ENCODE measurements at places on chromosomes 11 and 22.

DNA sequence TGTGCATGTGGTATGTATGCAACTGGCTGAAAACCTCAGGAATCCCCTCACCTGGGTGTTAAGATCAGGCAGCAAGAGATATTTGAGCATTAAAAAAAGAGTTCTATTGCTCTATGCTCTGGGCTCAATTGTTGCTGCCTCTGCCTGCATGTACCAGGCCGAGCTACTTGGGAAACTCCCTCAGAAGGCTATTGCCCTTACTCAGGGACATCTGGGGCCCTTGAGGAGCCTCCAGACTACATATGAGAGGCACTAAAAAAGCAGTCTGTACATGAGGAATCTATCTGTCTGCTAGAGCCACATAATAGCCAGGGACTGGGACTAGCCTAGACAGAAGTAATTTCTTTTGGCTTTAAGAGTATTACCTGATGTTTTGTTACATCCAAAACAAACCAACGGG lies 120.1 kb downstream of the SWAP70 start:
- DNase-seq: no peak

- DNase-seq: no peak
These were observed 89.3 kb downstream of the NECTIN1 start for GRCh38 chr11:119639642-119640205.

- no peak for DNase-seq
These were observed 103.3 kb downstream of the PDE3B start for GRCh38 chr11:14746857-14747395.

DNA sequence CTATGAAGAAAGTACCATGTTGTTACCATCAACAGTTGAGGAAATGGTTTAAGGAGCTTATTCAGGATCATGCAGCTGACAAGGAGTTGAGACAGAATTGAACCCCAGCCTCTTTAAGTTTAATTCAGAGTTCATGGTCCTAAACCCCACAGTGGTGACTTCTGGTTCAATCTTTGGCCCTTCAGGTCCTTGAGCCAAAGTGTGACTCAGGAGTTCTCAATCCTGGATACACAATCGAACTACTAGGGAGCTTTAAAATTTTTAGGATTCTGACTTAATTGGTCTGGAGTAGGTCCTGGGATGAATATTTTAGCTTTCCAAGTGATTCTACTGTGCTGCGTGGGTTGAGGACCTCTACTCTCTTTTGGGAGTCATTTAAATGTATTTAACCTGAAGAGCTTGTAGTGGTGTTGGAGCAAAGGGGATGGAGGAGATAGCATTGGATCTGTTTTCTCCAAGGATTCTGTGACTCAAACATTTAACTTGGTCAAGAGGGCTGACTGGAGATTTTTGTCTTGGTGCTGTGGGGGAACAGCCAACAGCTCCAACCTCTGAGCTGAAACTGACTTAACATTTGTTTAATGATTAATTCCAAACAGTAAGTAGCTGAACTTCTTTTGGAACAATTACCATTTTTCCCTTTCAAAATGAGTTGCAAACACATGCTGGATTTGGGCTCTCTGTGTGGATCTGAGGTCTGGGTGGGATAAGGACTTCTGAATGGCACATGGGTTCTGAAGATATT lies 80.1 kb downstream of the INSC start:
- no peak for DNase-seq

DNA sequence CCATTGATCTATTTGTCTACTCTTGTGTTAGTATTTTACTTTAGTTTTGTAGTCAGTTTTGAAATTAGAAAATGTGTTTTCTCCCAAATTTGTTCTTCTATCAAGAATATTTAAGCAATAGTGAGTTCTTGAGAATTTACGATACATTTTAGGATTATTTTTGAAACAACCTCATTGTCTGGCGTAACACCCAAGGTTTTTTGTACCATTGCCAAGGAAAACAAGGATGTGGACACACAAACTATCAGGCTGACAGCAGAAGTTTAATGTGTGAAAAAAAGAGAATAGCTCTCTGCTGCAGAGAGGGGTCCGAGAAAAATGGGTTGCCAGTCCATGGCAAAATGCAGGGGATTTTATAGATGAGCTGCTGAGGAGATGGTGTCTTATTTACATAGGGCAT lies 865.1 kb upstream of the CNTN5 start:
- DNase-seq: no peak

GRCh38 chr22:37918580-37919270 lies 12.6 kb downstream of the MICALL1 start:
- no peak for DNase-seq

- DNase-seq: no peak
These were observed 36.4 kb downstream of the NRXN2 start for GRCh38 chr11:64686466-64687170.

- DNase-seq: peak; percentile 25
These were observed 121.9 kb upstream of the MTMR2 start for GRCh38 chr11:96045622-96046456.

GRCh38 chr11:88183233-88183632 lies 8.0 kb upstream of the RAB38 start:
- DNase-seq: no peak

- no peak for DNase-seq
These were observed 16.4 kb upstream of the OR2AT4 start for GRCh38 chr11:75113030-75113429.

DNA sequence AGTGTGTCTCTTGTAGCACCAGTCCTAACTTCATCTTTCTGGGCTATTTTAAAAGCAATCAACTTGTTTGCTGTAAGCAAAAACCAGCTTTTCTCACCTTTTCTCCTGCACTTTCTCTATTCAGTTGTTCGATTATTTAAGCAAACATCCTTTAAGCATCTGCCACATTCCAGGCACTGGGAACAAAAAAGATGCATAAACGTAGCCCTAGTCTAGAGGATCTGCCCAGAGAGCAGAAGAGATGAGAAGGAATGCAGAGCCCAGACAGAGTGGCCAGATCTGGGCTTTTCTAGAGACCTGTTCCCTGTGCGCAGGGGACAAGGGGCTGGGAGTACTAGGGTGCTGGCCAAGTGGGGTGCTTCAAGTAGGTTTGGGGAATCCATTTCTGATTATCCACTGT lies 8.4 kb downstream of the APLNR start:
- DNase-seq: no peak

GRCh38 chr11:109507836-109508561 lies 86.0 kb downstream of the C11orf87 start:
- no peak for DNase-seq

- no peak for DNase-seq
These were observed 932.3 kb downstream of the METTL15 start for GRCh38 chr11:29040489-29040888.

DNA sequence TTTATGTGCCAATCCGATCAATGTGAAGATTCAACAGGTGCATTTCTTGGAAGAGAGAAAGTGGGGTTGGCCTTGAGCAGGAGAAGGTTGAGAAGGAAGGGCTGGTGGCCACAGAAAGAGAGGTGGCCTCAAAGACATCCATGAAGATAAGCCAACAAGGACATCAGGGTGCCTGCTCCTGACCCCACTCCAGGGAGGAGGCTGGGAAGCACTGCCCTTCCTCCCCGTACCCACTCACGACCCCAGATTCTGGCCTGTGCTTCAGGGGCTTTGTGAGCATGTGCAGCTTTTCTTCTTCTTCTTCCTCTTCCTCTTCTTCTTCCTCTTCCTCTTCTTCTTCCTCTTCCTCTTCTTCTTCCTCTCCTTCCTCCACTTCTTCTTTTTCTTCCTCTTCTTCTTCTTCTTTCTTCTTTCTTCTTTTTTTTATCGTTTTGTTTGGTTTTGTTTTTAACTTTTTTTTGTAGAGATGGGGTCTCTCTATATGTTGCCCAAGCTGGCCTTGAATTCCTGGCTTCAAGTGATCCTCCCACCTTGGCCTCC lies 30.3 kb downstream of the DKK3 start:
- no peak for DNase-seq

DNA sequence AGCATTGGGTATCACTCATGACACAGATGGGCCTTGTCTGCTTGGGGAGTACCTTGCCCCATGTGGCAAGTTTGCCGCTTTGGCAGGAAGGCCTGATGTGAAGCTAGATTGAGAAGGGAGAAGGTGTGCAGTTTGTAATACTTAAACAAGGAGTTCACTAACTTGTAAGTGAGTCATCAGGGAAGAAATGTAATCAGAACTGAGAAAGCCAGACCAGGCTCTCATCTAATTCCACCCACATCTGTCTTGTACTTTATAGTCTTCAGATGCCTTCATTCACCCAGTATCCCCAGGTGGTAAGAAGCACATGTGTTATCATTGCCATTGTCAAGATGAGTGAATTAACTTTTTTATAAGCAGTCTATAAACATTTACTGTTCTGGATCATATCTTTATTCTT lies 116.0 kb upstream of the DDI1 start:
- DNase-seq: no peak

DNA sequence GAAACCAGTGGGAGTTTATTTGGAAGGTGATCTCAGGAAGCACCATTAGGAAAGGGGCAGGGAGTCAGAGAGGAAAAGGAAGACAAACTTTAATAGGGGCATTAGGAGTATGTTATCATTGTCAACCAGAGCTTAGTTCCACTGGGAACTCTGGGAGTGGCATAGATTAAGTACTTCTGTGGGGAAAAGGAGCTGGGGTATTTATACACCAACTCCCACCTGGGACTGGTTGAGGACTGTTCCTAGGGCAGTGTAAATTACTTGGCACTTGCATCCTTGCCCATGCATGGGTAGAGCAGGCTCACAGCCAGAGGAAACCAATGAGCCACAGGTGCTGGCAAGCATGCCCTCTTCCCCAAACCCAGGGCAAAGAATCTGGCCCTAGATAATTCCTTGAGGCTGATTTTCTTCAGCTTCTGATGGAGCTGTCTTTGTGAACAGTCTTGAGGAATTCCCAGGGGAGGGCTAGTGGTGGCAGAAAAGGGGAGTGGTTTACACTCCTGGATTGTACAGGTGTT lies 541.2 kb downstream of the MIAT start:
- DNase-seq: no peak

DNA sequence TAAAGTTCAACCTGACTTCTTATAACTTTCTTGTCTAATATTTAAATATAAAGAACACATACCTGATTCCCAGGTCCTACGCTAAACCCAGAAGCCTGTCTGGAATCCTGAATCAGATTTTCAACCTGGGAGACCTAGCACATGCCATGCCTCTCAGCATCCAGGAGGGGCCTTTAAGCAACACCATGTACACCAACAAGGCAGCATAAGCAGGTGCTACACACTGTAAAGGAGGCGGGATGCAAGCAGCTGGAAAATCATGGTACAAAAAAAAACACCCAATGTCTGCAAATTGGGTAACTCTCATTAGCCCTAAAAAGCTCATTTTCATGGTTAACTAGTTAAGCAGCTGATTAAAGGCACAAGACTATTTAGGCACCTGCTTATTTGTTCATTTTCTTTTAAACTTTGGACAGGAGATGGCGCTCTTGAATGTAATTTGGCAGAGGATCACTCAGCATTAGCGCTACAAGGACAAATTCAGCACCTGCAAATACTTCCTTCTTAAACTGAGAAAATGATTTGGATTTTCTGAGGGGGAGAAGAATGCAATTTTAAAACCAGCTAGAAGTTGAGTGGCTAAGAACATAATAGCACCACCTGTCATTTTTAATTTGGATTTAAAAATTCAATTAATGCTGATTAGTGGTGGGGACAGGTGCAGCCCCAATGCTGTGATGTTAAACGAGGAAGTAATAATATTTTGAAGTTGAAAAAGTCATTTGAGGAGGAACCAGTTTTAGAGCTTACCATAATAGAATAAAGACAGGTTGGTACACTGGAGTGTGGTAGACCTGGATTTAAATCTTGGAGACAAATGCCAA lies 104.0 kb downstream of the FAR1 start:
- DNase-seq: no peak

GRCh38 chr11:129905402-129905801 lies 10.0 kb upstream of the NFRKB start:
- no peak for DNase-seq

DNA sequence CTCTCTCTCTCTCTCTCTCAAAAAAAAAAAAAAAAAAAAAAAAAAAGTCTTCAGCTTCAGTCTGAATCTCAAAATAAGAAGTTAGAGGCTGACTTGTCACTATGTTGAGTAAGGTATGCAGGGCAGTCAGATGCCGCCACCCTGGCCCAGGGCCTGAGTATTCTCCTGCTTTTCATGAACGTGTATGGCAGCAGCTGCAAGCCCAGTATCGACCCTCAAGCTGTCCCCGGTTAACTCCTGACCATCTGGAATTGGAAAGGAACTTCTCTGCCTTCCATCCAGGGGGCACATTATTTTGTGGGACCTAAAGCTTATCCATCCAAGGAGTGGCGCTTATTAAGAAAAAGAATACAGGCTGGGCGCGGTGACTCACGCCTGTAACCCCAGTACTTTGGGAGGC lies 11.4 kb downstream of the MRGPRD start:
- DNase-seq: no peak

GRCh38 chr11:10514202-10514601 lies 26.8 kb downstream of the RNF141 start:
- no peak for DNase-seq
